Fibroblast of upper back skin (primary cell): ENCODE measurements at places on chromosomes 16 and 17.

DNA sequence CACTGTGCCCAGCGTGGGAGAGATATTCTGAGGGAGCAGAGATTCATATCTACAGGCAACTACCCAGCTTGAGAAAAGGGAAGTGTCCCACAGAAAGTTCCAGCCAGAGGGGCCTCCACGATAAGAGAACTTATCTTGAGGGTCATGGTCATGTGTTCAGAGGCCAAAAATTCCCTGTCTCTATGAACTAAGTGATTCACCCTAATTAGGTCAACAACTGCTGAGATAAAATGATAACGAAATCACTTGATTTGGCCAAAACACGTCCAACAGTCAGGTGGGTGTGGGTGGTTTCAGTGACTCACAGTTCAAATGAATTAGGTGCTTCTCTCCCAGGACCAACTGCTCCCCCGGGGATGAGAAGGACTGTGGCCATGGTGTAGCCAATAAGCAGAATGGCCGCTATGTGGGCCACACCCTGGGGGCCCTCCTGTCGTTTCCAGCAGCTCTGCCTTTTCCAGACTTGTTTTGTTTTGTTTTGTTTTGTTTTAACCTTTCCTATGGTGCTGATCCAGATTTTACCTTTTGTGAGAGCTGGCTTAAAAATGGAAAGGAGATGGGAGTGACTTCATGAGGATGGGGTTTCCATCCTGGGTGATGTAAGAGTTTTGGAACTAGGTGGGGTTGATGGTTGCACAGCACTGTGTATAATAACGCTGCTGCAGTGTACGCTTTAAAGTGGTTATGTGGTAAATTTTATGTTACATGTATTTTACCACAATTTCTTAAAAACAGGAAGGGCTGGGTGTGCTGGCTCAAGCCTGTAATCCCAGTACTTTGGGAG lies 8.7 kb downstream of the DNAI2 start:
- no peak for DNase-seq

- DNase-seq, result no peak
These were observed 441 bp downstream of the CMTM4 start for GRCh38 chr16:66695935-66696668.

DNA sequence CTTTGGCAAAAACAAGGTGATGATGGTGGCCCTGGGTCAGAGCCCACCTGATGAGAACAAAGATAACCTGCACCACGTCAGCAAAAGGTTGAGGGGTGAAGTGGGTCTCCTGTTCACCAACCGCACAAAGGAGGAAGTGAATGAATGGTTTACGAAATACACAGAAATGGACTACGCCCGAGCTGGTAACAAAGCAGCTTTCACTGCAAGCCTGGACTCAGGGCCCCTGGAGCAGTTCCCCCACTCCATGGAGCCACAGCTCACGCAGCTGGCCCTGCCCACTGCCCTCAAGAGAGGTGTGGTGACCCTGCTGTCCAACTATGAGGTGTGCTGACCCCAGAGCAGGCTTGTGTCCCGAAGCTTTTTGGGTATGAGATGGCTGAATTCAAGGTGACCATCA lies 29.7 kb upstream of the DLX4 start:
- DNase-seq, result no peak

- no peak for DNase-seq
These were observed 4.0 kb downstream of the KCNJ16 start for GRCh38 chr17:70078994-70079531.

DNA sequence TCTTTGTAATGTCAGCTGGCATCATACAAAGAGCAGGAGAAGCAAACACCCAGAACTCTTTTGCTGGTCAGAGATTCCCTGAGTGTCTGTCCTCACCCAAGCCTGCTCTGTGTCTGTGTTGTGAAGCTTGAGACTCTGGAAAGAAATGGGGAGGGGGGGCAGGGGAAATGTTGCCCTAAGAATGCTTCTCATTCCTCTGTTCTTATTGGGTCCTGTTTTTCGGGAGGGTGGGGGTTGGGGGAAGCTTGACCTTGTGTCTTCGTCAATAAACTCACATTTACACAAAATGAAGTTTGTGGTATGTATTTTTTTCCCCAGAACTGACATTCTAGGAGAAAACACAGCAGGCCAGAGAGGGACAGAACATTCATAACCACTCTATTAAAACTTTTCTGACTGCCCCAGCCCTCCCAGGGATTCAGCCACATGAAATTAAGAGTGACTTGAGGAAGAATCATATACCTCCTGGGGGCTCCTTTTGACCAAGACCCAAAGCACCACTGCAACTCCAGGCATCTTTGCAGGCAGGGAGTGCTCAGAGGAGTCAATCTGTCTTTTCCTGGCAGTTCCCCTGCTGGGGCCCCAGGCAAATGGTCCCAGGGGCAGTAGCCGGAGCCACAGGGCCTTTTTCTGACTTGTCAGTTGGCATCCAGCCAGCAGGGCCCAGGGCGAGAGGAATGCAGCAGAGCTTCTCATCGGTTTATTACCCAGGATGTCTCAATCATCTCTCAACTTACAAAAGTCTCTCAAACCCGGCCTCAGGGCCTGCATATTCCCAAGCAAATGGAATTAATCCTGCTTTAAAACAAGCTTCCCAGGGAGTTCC lies 5.1 kb upstream of the RASL10B start:
- DNase-seq, result peak; percentile 97

DNA sequence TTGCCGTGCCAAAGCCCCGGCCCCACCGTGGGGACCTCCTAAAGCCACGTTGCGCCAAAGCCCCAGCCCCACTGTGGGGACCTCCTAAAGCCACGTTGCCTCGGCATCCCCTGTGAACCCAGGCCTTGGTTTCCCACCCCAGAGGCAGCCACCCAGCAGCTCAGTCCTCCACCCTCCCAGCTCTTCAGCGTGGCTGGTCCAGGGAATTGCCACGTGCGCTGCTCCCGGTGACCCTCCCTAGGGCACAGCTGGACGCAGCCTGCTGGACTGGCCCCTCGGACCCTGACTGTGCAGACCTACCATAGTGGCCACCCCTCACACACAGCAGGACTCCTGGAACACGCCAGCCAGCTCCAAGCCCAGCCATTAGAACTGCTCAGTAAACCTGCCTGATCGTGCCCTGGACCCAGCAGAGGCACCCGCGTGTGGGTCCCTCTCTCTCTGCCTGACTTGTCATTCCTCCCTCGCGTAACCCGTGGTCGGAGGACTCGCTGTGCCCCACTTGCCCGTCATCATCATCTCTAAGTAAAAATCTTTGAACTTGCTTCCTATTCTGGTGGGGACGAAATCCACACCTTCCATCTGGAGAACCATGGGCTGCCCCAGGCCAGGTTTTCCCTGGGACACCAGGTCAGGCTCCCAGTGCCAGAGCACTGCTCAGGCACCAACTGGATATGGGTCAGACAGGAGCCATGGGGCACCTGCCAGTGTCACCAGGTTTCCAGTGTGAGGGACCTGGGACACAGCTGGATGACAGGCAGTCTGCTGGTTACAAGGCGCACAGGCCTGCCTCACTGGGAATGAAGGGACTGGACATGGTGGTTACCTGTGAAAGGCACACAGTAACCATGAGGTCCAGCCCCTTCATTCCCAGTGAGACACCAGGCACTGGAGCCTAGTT lies 5.6 kb downstream of the CIAO3 start:
- DNase-seq, result no peak

- DNase-seq, result peak; percentile 43
These were observed 115.9 kb downstream of the ANKRD11 start for GRCh38 chr16:89374393-89374960.

DNA sequence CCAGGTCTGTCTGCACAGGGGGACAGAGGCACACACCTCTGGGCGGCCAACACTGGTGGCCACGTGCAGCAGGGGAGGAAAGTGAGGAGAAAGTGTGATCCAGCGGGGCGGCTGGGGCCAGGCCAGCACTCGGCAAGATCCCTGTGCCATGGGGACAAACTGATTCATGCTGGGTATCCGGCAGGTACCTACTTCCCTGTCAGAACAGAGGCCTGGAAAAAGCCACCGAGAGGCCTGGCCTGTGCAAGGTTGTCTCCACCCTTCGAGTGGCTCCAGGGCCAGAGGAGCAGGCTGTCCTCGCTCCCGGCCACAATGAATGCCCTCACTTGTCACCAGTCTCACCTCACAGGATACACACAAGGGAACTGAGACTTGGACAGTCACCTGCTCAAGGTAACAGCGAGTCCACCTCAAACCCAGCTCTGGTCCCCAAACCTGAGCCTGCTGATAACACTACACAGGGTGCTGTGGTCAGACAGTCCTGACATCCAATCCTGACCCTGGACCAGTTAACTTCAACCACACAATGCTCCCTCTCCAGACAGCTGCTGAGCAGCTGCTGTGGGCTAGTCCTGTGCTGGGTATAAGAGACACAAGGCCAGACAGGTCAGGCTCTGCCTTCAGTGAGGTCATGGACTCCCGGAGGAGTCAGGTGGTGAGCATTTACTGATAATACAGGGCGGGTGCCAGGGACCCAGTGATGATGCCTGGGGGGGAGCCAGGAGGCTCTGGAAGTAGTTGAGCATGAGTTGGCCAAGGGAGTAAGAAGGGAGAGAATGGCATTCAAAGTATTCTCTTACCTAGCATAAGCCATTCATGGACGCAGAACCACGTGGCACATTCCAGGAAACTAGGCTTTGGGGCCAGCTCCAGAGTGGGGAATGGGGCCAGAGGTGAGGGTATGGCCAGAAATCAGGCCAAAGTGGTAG lies 53.0 kb downstream of the VAC14 start:
- peak; percentile 22 for DNase-seq

- DNase-seq, result no peak
These were observed 22.8 kb upstream of the IRX3 start for GRCh38 chr16:54309341-54309740.

DNA sequence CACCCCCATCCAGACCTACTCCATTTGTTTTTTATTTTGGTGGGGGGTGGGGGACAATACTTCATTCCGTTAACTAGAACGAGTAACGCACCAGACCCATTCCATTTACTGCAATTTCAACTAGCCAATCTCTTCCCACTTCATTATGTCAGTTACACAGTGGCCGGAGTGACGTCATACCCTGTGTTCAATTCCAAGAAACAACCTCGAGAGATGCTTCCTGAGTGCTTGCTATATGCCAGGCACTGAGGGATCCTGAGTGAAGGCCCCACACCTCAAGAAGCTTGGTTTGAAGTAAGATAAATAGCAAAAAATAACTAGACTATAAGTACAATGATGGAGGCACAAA lies 9.1 kb upstream of the SIAH1 start:
- DNase-seq, result no peak

DNA sequence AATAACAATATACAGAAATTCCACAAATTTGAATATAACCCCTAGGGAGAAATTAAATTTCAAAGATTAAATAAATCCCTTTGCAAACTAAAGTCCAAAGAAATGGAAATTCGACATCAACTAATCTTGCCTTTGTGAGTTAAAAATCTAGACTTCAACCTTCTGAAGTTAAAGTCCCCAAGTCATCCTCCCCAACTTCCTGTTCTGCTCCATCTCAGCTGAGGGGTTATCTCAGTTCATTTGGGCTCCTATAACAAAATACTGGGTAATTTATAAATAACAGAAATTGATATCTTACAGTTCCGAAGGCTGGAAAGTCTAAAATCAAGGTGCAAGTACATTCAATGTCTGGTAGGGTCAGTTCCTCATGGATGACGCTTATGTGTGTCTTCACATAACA lies 22.8 kb upstream of the KDM6B start:
- no peak for DNase-seq

GRCh38 chr17:57900991-57901743 lies 51.3 kb upstream of the MRPS23 start:
- DNase-seq, result no peak

DNA sequence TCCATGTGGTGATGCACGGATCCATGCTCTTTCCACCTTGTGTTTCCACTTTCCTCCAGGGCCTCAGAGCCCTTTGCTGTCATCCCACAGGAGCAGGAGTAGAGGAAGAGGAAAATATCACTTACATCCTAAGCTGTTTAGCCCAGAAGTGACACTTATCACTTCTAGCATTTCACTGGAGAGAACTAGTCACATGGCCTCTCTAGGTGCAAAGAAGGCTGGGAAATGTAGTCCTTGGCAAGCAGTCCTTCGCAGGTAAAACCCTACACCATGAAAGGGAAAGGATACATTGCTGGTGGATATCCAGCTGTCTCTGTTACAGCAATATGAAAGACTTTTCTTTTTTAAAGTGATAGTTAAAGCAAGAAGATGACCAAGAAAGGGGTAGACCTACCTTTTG lies 185.9 kb downstream of the RGS9 start:
- no peak for DNase-seq

- no peak for DNase-seq
These were observed 8.9 kb downstream of the CCNF start for GRCh38 chr16:2438121-2438520.

DNA sequence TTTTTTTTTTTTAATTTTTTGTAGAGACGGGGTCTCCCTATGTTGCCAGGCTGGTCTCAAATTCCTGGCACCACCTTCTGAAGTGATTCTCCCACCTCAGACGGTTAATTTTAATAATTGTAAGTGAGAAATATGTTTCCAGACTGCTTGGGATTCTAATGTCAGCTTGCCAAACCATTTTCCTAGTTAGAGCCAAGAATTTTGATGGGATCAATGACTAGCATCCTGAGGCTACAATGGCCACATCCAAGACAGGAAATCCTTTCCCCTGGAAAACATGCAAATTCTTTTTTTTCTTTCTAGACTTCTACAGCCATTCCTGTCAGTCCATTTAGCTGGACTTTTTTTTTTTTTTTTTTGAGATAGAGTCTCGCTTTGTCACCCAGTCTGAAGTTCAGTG lies 32.6 kb downstream of the IGF2BP1 start:
- DNase-seq, result peak; percentile 79

- no peak for DNase-seq
These were observed 9.5 kb upstream of the HNF1B start for GRCh38 chr17:37754363-37754762.

DNA sequence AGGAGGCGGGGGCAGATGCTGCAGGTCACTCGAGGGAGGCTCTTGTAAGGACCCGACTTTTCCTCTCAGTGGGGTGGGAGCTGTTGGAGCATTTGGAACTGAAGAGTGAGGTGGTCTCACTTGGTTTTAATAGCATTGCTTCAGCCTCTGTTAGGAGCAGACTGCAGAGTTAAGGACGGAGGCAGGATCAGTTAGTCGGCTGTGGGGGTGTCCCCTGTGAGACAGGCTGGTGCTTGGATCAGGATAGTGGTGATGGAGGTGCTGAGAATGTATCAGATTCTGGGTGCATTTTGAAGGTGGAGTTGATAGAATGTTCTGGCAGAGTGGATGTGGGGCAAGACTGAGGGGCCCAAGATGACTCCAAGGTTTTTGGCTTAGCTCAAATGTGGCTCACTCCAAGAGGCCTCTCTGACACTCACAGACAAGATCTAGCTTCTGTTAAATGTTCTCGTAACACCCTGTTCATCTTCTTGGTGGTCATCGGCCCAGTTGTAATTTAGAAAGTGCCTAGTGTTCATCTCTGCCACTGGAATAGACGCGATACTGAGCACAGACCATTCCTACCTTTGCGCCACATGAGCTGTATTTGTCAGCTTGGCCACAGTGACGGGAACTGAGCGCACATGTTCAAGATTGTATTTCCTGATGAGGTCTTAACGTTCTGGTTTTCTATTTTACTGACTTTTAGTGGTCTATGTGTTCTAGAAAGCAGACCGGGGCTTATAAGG lies 7.5 kb downstream of the LCMT1 start:
- DNase-seq, result no peak

- peak; percentile 57 for DNase-seq
These were observed 258.4 kb downstream of the MAP2K6 start for GRCh38 chr17:69672924-69673323.

- DNase-seq, result peak; percentile 90
These were observed 5.7 kb downstream of the CSNK1D start for GRCh38 chr17:82267575-82268379.
